ENCODE measurements at places on chromosomes 2 and 18. TPM values are rescaled to one million over a fixed set of nuclear protein-coding genes. Genes with fewer than 3 reads are reported as not detected.

Gene RNF149
- 111 TPM for total RNA-seq

Gene NEURL3
- total RNA-seq, result 0.18 TPM

Gene CDK15
- 0.73 TPM for total RNA-seq

Gene NDUFAF7
- 12.3 TPM for total RNA-seq

Gene CPLX4
- total RNA-seq, result not detected

Gene UGT1A4
- total RNA-seq, result not detected

Gene SLC9A4
- total RNA-seq, result not detected

Gene CIAO1
- 59.8 TPM for total RNA-seq

Gene SERPINB7
- total RNA-seq, result 0.24 TPM

DNA sequence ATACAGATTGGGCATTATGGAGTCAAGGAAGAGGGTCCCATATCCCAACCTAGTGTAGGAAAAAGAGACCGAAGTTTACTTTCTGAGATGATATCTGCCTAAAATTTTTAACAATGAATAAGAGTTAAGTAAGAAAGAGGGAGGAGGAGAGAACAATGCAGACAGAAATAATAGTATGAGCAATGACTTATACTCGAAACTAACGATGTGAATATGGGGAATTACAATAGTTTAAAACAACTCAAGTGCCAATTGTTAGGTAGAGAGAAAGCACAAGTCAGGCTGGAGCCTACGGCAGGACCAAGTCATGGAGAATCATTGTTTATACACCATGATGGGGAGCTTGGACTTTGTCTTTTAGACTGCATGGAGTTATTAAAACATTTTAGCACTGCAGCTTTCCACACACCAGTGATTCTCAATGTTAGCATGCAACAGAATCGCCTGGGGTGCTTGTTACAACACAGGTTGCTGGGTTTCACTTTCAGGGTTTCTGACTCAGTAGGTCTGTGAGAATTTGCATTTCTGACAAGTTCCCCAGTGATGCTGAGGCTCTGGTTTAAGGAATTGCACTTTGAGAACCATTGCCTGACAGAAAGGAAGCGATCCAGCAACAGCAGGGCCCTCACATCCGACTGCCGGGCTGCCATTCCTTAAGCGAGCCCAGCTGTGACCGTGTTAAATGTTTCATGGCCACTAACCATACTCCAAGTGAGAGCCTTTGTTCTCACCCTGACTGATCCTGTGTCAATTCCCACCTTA lies 511.2 kb downstream of the DCDC2C start:
- H3K4me1 ChIP-seq, result no peaks in the 10 kb centered on the region
- H3K27me3 ChIP-seq, result no peaks in the 10 kb centered on the region
- no peak for DNase-seq
- H3K4me3 ChIP-seq, result no peak overlapping the region

- H3K4me1 ChIP-seq, result peaks cover 6% of the 10 kb centered on the region
- no peaks in the 10 kb centered on the region for H3K36me3 ChIP-seq
- H3K27ac ChIP-seq, result no peak overlapping the region
- peaks cover 55% of the 10 kb centered on the region for H3K27me3 ChIP-seq
- no peak overlapping the region for H3K4me3 ChIP-seq
- no peak for DNase-seq
Measured at GRCh38 chr18:5900262-5900661, 4.9 kb upstream of the TMEM200C start.

DNA sequence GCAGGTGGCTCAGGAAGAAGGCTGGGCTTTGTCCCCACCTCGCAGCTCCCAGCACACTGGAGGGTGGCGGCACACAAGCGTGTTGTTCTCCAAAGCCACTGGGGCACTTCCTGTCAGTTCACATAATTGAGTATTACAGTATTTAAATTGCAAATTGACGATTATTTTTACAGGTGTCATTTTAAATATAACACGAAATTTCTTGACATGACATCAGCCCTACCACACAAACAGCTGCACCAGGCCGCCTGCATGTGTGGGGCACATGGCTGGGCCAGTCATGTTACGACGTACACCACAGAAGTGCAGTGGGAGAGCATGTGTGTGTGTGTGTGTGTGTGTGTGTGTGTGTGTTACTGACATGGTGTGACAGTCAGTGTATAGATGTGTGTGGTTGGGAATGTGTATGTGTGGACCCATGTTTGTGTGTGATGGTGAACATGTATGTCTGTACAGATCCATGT lies 155.6 kb downstream of the TTC32 start:
- no peak overlapping the region for H3K4me3 ChIP-seq
- no peak overlapping the region for H3K27ac ChIP-seq
- no peaks in the 10 kb centered on the region for H3K27me3 ChIP-seq
- H3K4me1 ChIP-seq, result no peaks in the 10 kb centered on the region
- no peak for DNase-seq

DNA sequence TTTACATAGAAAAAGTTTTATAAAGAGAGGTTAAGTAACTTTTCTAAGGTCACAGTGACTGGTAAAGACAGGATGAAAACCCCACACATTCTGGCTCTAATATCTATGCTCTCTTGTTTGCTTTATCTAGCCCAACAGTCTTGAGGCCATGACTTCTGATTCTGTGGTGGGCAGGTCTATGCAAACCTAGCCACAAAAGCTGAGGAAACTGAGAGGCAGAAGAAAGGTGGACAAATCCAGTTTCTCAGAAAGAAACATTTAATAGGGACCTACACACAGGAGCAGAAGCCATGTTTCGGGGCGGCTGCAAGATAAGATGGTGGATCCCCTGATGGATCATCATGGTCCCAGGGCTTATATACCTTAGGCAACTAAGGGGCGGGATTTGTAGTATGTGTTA lies 21.8 kb downstream of the HSPD1 start:
- no peak overlapping the region for H3K4me3 ChIP-seq
- no peak overlapping the region for H3K27ac ChIP-seq
- H3K27me3 ChIP-seq, result no peaks in the 10 kb centered on the region

DNA sequence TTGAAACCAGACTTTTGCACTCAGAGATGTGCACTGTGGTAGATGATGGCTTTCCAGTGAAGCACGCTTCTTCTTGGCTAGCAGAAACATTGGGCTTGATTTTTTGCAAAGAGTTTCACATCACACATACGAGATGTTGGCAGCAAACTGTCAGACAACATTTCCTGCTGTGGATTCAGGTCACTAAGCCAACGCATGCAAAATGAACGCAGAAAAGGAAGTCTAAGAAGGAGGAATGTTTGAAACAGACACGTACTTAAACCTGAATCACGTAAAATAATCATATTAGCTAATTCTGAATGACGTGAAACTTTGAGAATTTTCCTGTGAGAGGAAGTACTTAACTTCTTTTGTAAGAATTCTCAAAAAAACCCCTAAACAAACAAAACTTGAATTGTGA lies 88.1 kb downstream of the EPB41L3 start:
- no peak overlapping the region for H3K27ac ChIP-seq
- H3K4me1 ChIP-seq, result no peaks in the 10 kb centered on the region
- H3K27me3 ChIP-seq, result no peaks in the 10 kb centered on the region
- no peak overlapping the region for H3K4me3 ChIP-seq
- peak; percentile 44 for DNase-seq
- no peaks in the 10 kb centered on the region for H3K36me3 ChIP-seq

DNA sequence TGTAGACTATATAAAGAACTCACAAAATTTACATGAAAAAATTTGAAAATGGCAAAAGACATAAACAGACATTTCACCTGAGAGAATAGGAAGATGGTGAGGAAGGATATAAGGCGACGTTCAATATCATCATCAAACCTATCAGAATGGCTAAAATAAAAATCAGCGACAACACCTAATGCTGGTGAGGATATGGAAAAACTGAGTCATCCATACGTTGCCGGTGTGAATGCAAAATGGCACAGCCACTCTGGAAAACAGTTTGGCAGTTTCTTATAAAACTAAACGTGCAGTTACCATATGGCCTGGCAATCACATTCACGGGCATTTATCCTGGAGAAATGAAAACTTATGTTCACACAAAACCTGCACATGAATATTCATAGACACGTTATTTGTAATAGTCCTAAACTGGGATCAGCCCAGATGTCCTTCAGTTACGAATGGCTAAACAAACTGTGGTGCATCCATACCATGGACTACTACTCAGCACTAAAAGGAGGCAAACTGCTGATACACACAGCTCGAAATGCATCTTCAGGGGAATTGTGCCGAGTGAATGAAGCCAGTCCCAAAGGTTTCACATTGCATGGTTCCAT lies 63.1 kb upstream of the TXNDC2 start:
- no peaks in the 10 kb centered on the region for H3K27me3 ChIP-seq
- DNase-seq, result no peak
- H3K4me1 ChIP-seq, result peaks cover 26% of the 10 kb centered on the region
- no peaks in the 10 kb centered on the region for H3K36me3 ChIP-seq
- no peak overlapping the region for H3K27ac ChIP-seq

DNA sequence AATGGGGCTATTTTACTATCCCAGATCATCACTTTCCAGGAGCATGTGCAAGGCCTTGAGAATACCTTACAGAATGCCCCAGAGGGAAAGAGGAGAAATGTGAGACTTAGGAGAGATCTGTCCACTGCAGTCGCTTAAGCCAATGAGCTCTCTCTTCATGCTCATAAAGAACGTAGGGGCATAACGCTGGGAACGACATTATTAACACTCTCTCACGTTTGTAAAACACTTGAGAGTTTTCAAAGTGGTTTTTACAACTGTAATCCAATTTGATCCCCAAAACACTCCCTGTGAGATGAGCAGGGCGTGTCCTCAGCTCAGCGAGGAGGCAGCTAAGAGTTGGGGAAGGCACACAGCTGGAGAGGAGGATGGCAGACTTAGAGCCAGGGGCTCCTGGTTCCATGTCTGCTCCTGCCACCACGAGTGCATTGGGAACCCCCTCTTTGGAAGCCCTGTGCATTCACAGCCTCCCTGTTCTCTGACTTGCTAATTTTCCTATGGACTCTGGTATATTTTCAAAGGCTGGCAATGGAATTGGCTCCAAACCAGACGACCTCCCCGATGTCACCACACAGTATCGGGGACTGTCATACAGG lies 97.4 kb downstream of the PLB1 start:
- no peak for DNase-seq
- H3K4me3 ChIP-seq, result no peak overlapping the region
- H3K27me3 ChIP-seq, result no peaks in the 10 kb centered on the region
- H3K36me3 ChIP-seq, result no peaks in the 10 kb centered on the region
- H3K4me1 ChIP-seq, result peaks cover 5% of the 10 kb centered on the region
- no peak overlapping the region for H3K27ac ChIP-seq

DNA sequence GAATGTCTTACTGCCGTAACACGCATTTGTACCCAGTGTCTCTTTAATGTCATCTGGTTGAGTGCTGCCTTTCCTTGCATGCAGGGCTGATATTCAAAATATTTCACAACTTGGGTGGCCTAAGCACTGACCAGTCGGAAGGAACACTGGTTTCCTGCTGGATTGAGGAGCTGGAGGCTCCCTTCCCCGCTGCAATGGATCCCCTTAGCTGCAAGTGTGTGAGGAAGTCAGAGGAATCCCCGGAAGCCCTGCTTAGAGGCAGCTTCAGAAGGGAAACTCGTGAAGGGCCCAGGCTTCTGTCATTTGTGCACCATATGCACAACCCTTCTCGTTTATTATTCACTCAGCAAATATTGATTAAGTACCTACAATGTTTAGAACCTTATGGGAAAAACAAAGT lies 33.2 kb upstream of the SP3 start:
- no peaks in the 10 kb centered on the region for H3K36me3 ChIP-seq
- no peak overlapping the region for H3K4me3 ChIP-seq
- H3K27ac ChIP-seq, result peak overlapping the region; percentile 84
- DNase-seq, result no peak
- H3K27me3 ChIP-seq, result no peaks in the 10 kb centered on the region

- H3K36me3 ChIP-seq, result no peaks in the 10 kb centered on the region
- H3K27ac ChIP-seq, result no peak overlapping the region
- H3K4me3 ChIP-seq, result no peak overlapping the region
- no peak for DNase-seq
Measured at GRCh38 chr18:51739044-51739666, 541.7 kb upstream of the MEX3C start.

- DNase-seq, result peak; percentile 84
- H3K27me3 ChIP-seq, result no peaks in the 10 kb centered on the region
- H3K4me1 ChIP-seq, result peaks cover 56% of the 10 kb centered on the region
- H3K27ac ChIP-seq, result peak overlapping the region; percentile 82
Measured at GRCh38 chr18:74498712-74499627, 2.8 kb downstream of the CNDP2 start.

GRCh38 chr18:2881840-2882195 lies 35.0 kb downstream of the EMILIN2 start:
- no peak overlapping the region for H3K4me3 ChIP-seq
- H3K36me3 ChIP-seq, result peaks cover 3% of the 10 kb centered on the region
- no peaks in the 10 kb centered on the region for H3K27me3 ChIP-seq

- no peak for DNase-seq
- no peak overlapping the region for H3K4me3 ChIP-seq
- no peaks in the 10 kb centered on the region for H3K36me3 ChIP-seq
- no peaks in the 10 kb centered on the region for H3K4me1 ChIP-seq
Measured at GRCh38 chr2:71856773-71857525, 290.7 kb downstream of the CYP26B1 start.

DNA sequence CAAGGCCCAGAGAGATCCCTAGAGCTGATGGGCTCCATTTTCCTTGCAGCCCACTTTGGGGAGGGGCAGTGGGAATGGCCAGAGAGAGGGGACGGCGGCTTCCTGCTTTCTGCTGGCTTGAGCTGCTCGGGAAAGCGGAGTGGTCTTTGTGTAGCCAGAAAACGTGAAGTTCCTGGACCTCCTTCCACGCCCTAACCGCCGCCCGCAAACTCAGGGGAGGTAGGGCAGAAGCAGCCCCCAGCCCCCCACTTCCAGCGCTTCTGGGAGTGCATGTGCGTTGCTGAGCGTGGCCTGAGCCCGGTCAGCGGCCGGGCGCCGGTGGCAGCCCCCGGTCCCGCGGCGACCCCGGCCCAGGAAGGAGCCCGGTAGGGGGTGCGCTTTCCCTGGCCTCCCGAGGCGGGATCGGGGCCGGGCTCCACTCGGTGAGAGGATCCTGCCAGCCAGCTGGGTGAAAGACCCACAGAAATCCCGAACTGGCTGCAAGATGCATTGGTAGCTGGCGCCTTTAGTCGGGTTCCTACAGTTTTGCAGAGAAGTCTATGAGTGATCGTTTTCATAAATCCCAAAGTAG lies 25.3 kb upstream of the BOD1L2 start:
- peaks cover 9% of the 10 kb centered on the region for H3K27me3 ChIP-seq
- H3K36me3 ChIP-seq, result no peaks in the 10 kb centered on the region
- no peak overlapping the region for H3K27ac ChIP-seq

- no peaks in the 10 kb centered on the region for H3K27me3 ChIP-seq
- no peaks in the 10 kb centered on the region for H3K4me1 ChIP-seq
- H3K36me3 ChIP-seq, result no peaks in the 10 kb centered on the region
- no peak overlapping the region for H3K27ac ChIP-seq
Measured at GRCh38 chr18:66833646-66834045, 229.8 kb upstream of the CDH19 start.
